ENCODE measurements at places on chromosomes 7 and 10.

- no peak for DNase-seq
Observed at GRCh38 chr7:116801092-116801710, 61.2 kb upstream of the CAPZA2 start.

DNA sequence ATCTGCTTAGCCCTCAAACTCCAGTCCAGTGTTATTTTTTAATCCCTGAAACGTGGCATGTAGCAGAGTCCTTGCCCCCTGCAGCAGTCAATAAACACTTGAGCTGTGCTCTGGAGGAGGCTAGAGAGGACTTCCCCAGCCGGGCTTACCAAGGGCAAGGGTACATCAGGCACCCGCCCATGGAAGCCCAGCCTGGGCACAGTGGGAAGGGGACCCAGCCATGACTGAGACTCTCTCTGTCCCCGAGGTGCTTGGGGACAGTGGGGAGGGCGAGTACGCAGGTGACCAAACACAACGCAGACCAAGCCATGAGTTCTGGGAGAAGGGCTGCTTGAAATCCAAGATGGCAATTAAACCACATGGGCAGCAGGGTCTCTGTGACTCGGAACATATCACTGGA, 45.2 kb downstream of the EBF3 start:
- DNase-seq: no peak

GRCh38 chr7:6385909-6386560, 61.7 kb downstream of the DAGLB start:
- no peak for DNase-seq

GRCh38 chr7:17010637-17011300, 129.0 kb upstream of the AGR3 start:
- DNase-seq: no peak

- no peak for DNase-seq
Observed at GRCh38 chr7:80883154-80884025, 35.5 kb downstream of the SEMA3C start.

DNA sequence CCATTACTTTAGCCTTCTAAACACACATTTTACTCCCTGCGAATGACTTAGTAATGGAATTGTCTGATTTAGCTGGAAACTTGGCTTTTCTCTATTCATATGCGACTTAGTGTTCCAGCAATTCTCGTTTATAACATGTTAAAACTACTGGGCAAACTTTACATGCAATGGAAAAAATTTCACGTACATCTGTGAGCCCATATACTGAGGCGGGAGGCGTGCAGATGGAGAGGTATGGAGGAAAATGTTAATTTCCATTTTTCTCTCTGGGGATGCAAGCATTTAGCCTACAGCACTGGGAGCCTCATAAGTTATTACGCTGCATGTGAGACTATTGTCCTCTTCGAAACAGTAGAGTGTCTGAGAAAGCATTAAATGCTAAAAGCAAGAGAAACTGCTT, 591.5 kb upstream of the ANKRD30A start:
- no peak for DNase-seq

GRCh38 chr10:77889277-77889903, 37.2 kb downstream of the DLG5 start:
- no peak for DNase-seq

- DNase-seq: no peak
Observed at GRCh38 chr7:39413636-39414223, 152.5 kb upstream of the YAE1 start.

GRCh38 chr10:69876286-69876685, 74.6 kb downstream of the COL13A1 start:
- DNase-seq: no peak

GRCh38 chr7:158727690-158728089, 23.1 kb upstream of the NCAPG2 start:
- DNase-seq: no peak

Data from stimulated activated CD8-positive, alpha-beta memory T cell treated with anti-CD3 and anti-CD28 coated beads, Interleukin-15, amount 100 ng/mL, for 48 hours (primary cell).